Myometrial cell (primary cell): ENCODE measurements at places on chromosomes 1 and 21. TPM values are rescaled to one million over a fixed set of nuclear protein-coding genes. Genes with fewer than 3 reads are reported as not detected.

PLEKHA6 gene
- total RNA-seq: 3.5 and 3.9 TPM in 2 replicates

HIPK1 gene
- 12.7 and 17.5 TPM in 2 replicates for total RNA-seq

INSRR gene
- total RNA-seq: not detected in 2 replicates

VSIG8 gene
- total RNA-seq: not detected in 2 replicates

BCAR3 gene
- 14.0 and 21.6 TPM in 2 replicates for total RNA-seq

PKLR gene
- not detected in 2 replicates for total RNA-seq

SOX13 gene
- total RNA-seq: 16.5 and 17.0 TPM in 2 replicates

C1orf21 gene
- 39.2 and 67.2 TPM in 2 replicates for total RNA-seq

CD1E gene
- not detected in 2 replicates for total RNA-seq

MIGA1 gene
- total RNA-seq: 9.2 and 10.4 TPM in 2 replicates

LCE2B gene
- total RNA-seq: not detected in 2 replicates

PDZK1 gene
- total RNA-seq: 0.53 and 2.0 TPM in 2 replicates

OR2L5 gene
- not detected in 2 replicates for total RNA-seq

ALG14 gene
- total RNA-seq: 5.7 and 5.8 TPM in 2 replicates

VPS13D gene
- 18.7 and 27.8 TPM in 2 replicates for total RNA-seq

AMY2A gene
- total RNA-seq: not detected in 2 replicates

KAZN gene
- total RNA-seq: 0.89 and 2.6 TPM in 2 replicates

CHODL gene
- not detected in 2 replicates for total RNA-seq

NCMAP gene
- total RNA-seq: not detected in 2 replicates

NMNAT2 gene
- total RNA-seq: 0.53 and 1.4 TPM in 2 replicates

SAMD11 gene
- 3.2 and 8.2 TPM in 2 replicates for total RNA-seq

GJA4 gene
- not detected in 2 replicates for total RNA-seq

BRINP3 gene
- not detected in 2 replicates for total RNA-seq

GDAP2 gene
- 8.9 and 10.6 TPM in 2 replicates for total RNA-seq

GNG4 gene
- total RNA-seq: 0.86 and 7.6 TPM in 2 replicates

SON gene
- total RNA-seq: 71.8 and 79.9 TPM in 2 replicates

CLCA2 gene
- under 0.01 TPM in 1 of 2 replicates, not detected in the other for total RNA-seq

CELA3B gene
- total RNA-seq: not detected in 2 replicates

VWA5B1 gene
- not detected in 2 replicates for total RNA-seq

FCRL4 gene
- not detected in 2 replicates for total RNA-seq
